ENCODE measurements at places on chromosomes 3 and 15.

- DNase-seq = peak; percentile 47
Measured at GRCh38 chr3:129001806-129002572, 885 bp downstream of the EFCC1 start.

- no peak for DNase-seq
Measured at GRCh38 chr15:69852482-69852881, 245.2 kb downstream of the TLE3 start.

GRCh38 chr3:126394179-126394976 is at the start of gene CFAP100:
Gene CFAP100, plus strand, starts transcription at chr3:126394909. Its CDS starts 1,092 bp downstream, at chr3:126396001.
- DNase-seq = no peak

GRCh38 chr3:70716832-70717231 is 404.4 kb upstream of the MDFIC2 start:
- DNase-seq = peak; percentile 16

DNA sequence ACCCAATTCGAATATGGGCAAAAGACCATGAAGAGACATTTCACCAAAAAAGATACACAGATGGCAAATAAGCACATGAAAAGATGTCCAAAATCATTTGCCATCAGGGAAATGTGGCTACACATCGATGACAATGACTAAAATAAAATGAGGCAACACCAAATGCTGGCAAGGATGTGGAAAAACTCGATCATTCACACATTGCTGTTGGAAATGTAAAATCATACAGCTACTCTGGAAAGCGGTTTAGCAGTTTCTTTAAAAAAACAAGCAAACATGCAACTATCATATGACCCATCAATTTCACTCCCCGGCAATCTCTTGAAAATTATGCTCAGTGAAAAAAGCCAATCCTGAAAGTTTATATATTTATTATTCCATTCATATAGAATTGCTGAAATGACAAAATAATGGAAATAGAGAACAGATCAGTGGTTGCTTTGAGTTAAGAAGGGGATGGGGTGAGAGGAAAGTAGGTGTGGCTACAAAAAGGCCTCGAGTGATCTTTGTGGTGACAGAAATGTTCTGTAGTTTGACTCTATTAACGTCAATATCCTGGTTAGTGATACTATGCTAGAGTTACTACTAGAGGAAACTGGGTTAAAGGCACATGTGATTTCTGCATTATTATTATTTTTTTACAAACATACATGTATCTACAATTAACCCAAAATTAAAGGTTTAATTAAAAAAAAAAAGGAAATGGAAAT is 45.0 kb downstream of the DLG1 start:
- DNase-seq = peak; percentile 21

GRCh38 chr3:109430911-109431563 is 93.7 kb upstream of the DPPA4 start:
- DNase-seq = no peak

GRCh38 chr3:150311156-150311555 is 96.9 kb upstream of the TSC22D2 start:
- no peak for DNase-seq

GRCh38 chr15:86041399-86041798 is 38.3 kb upstream of the AGBL1 start:
- no peak for DNase-seq

DNA sequence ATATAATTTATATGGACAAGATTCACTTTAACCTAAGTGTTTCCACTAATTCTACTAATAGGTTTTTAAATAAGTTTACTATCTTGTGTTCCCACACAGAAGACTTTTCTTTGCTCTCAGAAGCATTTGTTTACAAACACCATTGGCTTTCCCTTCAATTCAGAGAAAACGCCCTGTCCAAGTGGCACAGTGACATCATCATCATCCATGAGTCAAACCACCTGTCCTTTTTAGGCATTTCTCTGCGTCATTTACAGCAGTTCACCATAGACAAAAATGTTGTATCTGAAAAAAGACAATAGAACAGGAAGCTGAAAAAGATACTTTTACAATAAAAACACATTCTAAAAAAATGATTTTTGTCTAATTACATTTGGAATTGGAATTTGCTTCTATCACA is 9.3 kb upstream of the BCL2L10 start:
- no peak for DNase-seq

DNA sequence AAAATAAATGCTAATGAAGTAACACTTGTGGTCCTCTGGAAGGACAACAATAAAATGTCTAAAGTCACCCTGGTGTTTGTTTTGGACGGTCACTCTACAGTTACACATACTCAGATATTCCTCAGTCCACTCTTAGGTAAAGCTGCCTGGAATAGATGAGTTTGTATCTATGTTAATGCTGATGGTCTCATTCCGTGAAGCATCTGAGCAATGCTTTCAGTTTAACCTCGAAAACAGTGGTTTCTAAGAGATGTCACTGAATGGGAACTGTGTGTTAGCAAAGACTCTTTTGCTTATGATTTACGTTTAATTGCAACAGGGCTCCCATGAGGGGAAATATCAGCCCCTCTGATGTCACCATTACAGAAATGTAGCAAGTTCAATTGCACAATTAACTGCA is 49.1 kb downstream of the FBN1 start:
- DNase-seq = no peak

- no peak for DNase-seq
Measured at GRCh38 chr3:12338595-12339546, 50.0 kb downstream of the PPARG start.

Measured in hematopoietic multipotent progenitor cell treated with erythropoietin and hydrocortisone succinate and interleukin-3 and kit ligand, for 6 days (in vitro differentiated cells).